ENCODE measurements at places on chromosomes 16 and 17.
A peak's percentile ranks its signal among the peaks of the same experiment; 100 is the strongest.

GRCh38 chr17:2398655-2399571 is 1.9 kb downstream of the MNT start:
- DNase-seq = no peak

- DNase-seq = no peak
Observed at GRCh38 chr16:89207993-89208392, 7.7 kb upstream of the SLC22A31 start.

DNA sequence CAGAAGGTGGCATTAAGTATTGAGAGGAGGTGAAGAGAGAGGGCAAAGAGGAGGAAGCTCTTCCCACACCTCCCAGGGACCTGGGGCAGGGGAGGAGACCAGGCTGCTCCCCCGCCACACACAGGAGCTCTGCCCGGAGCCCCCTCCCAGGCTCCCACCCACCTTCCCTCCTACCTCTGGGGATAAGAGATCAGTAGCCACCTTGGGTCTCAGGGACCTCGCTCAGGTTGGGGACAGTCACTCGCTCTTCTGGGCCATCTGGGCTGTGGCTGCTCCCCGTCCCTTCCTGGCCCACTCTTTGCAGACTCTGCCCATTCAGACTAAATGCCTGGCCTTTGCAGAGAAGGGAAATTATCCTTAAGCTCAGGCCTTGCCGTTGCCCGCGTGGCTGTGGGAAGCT is 14.9 kb upstream of the C16orf74 start:
- DNase-seq = no peak

GRCh38 chr17:37516127-37516571 is 26.5 kb downstream of the DUSP14 start:
- DNase-seq = no peak

- DNase-seq = no peak
Observed at GRCh38 chr17:58525239-58525638, 10.8 kb upstream of the MTMR4 start.

GRCh38 chr17:80839970-80840369 is 151.7 kb upstream of the CHMP6 start:
- no peak for DNase-seq

- peak; percentile 82 for DNase-seq
Observed at GRCh38 chr17:45894022-45894784, at the start of gene MAPT. MAPT (plus strand) TSS chr17:45894554; CDS start chr17:45962338, 67,784 bp downstream.

GRCh38 chr17:44279666-44280391 is 11.9 kb upstream of the SLC4A1 start:
- DNase-seq = peak; percentile 78

GRCh38 chr17:61294777-61295176 is 104.9 kb upstream of the TBX2 start:
- DNase-seq = no peak

GRCh38 chr16:15830832-15831451 is 25.9 kb downstream of the MYH11 start:
- DNase-seq = no peak

DNA sequence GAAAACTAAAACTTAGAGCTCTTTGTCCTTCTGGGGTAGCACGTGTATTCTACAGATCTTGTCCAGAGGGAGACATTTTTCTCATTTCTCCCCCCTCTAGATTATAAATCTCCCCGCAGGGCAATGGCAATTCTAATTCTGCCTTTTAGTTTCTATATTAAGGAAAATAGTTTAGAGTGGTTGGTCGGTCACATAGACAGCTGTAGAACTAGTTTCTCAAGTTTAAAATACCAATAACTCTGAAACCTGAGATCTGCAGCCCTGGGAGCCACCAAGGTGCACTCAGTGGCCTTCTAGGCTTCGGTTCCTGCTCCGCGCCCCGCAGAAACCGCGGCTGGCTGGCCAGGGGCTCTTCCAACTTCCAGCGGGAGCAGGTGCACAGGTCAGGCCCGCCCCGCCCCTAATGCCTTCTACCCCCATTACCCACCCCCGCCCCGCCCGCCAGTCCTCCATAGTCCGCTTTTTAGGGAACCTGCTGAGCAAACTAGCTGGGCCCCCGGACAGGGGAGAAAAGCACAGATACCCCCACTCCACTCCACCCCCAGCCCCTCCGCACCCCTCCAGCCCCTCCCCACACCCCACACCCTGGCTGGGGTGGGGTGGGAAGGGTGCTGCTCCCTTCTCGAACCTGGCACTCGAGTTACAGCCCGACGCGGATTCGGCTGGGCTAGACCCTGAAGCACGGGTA is 431 bp downstream of the SLFN11 start:
- DNase-seq = no peak

GRCh38 chr16:78237841-78238240 is 138.4 kb downstream of the WWOX start:
- no peak for DNase-seq

- DNase-seq = no peak
Observed at GRCh38 chr17:51842763-51843162, 315.8 kb downstream of the CA10 start.

DNA sequence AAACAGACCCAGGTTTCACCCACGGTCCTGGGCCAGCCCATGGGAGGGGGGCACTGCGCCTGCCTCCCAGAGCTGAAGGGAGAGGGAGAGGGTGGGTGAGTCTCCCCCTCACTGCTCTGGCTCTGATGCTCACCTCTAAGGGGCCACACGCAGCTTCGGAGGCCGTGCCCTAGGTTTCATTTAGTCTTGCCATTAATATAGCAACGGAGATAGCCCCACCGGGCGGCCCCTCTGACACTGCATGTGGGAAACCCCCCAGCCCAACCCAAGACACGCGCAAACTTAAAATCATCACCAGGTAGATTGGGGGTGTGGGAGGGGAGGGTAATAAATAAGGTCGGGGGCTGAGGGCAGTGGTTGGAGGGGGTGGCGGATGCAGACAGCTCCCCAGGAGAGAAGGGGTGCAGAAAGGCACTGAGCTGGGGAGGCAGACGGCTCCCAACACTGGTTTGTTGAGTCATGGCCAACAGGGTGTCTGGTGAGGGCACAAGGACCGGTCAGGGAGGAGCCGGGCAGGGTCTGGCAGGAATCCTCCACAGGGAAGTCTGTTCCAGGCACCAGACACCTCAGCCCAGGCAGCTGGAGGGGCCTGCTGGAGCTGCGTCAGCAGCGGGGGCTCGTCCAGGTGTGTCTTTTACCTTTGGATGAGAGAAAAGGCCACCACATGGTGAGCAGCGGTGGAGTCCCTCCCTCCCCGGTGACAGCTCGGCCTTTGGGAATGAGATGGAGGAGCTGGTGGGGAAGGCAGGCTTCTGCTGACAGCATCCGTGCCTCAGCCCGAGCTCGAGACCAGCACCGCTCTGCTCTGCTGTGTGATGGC is 32.0 kb upstream of the DOC2B start:
- DNase-seq = no peak

DNA sequence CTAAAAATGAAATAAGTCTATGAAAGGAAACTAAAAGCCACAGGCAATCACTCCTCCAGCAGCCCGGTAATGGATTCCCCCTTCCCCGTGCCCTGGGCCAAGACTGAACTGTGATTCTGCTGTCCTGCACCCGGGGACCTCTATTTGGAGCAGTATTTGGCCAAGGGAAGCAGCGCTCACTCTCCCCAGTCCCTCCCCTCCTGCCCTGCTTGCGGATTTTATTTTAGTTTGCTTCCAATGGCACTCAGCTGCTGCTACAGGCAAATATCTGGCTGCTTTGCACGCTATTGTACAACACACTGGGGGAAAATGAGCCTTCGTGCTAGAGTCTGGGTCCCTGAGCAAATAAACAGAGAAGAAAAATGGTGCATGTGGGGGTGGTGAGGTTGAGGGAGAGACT is 975.7 kb upstream of the RBFOX1 start:
- no peak for DNase-seq

- DNase-seq = peak; percentile 58
Observed at GRCh38 chr16:19502395-19503131, 19.3 kb downstream of the GDE1 start.

- DNase-seq = no peak
Observed at GRCh38 chr17:11898526-11899235, 98.6 kb downstream of the ZNF18 start.

DNA sequence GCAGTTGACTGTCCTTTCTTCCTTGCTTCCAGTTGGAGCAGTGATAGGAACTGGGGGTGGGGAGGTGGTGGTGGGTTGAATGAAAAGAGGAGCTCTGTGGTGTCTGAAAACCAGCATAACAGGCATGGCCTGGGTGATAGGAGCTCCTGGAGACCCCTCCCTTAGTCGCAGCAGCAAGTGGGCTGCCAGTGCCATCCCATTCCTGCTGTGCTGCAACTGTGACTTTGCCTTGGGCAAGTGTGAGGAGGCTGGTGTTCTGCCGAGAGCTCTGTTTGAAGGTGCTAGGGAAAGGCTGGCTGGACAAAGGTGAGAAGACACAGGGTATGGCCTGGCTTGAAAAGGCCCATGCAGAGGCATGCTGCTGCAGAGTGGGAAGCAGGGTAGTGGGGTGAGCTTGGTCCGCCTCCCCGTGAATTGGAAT is 2.7 kb upstream of the CDK5R1 start:
- DNase-seq = no peak

GRCh38 chr16:24514096-24514495 is 25.3 kb upstream of the RBBP6 start:
- no peak for DNase-seq

- no peak for DNase-seq
Observed at GRCh38 chr17:27751622-27752490, 48.5 kb downstream of the NOS2 start.

GRCh38 chr17:6569370-6570285 is 13.3 kb upstream of the PITPNM3 start:
- no peak for DNase-seq

GRCh38 chr17:65394811-65395472 is 166.5 kb downstream of the AXIN2 start:
- no peak for DNase-seq

DNA sequence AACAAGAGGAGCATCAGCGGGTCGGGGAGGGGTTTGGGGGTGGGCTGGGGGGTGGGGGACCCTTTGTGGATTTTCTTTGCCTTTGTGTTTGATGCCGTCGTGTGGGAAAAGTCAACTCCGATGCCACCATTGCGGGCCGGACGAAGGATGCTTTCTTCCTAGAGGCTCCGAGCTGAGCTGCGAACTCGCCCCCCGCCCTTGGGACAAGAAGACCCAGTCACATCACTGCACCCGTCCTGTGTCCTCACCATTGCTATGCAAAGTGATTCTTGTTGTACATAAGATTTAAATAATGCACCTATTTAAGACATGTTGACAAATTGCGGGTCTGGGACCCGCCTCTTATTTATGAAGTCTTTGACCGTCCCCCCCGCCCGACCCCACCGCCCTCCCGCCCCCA is 69.0 kb upstream of the PLCG2 start:
- DNase-seq = no peak

DNA sequence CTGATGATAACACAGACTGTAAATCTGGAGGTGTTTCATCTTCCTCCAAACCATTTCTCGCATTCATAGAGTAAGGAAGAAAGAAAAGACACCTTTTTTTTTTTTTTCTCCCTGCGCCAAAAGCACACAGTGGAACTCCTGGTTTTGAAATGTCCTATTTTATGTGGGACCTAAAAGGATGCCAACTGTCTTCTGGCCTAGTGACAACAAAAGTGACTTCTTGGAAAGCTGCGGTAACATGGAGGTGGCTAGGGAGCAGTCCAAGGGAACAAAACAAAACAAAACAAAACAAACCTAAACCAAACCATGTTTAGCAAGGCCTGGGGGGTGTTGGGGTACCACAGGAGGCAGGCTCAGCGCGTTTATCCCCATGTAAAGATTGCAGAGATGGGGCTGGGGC is 174.8 kb downstream of the XYLT1 start:
- no peak for DNase-seq

DNA sequence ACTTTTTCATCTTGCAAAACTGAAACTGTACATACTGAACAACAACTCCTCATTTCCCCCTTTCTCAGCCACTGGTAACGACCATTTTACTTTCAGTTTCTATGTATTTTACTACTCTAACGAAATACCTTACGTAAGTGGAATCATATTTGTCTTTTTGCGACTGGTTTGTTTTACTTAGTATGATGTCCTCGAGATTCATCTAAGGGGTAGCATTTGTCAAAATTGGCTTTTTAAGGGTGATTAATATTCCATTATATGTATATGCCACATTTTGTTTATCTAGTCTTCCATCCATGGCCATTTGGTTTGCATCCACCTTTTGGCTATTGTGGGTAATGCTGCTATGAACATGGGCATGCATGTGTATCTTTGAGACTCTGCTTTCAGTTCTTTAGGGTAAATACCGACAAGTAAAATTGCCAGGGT is 10.4 kb downstream of the KPNB1 start:
- no peak for DNase-seq

GRCh38 chr16:13780406-13781168 is 139.4 kb upstream of the ERCC4 start:
- no peak for DNase-seq
